NCI-H524 treated with DMSO at 0.1 percent for 48 hours (cell line): ENCODE measurements at places on chromosomes 5 and 9.

DNA sequence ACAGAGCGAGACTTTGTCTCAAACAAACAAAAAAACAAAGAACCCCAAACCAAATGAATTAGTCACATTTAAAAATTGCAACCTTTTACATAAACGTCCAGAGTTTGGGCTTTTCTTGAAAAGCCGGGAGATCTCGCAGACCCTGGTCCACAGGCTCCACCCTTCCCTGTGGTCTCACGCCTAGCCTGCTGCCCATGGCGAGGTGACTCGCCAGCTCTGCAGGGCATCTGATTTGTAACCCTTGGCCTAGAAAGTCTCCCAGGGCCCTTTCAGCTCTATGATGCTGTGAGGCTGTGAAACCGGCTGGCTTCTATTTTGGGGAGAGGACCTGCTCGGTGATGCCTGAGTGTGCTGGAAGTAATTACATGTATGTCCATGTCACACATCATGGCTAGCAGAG lies 44.7 kb upstream of the PHYKPL start:
- no peak for DNase-seq

GRCh38 chr5:102279711-102280110 lies 16.4 kb downstream of the SLCO4C1 start:
- DNase-seq, result no peak

GRCh38 chr5:124057724-124058231 lies 545.8 kb downstream of the CSNK1G3 start:
- DNase-seq, result no peak

DNA sequence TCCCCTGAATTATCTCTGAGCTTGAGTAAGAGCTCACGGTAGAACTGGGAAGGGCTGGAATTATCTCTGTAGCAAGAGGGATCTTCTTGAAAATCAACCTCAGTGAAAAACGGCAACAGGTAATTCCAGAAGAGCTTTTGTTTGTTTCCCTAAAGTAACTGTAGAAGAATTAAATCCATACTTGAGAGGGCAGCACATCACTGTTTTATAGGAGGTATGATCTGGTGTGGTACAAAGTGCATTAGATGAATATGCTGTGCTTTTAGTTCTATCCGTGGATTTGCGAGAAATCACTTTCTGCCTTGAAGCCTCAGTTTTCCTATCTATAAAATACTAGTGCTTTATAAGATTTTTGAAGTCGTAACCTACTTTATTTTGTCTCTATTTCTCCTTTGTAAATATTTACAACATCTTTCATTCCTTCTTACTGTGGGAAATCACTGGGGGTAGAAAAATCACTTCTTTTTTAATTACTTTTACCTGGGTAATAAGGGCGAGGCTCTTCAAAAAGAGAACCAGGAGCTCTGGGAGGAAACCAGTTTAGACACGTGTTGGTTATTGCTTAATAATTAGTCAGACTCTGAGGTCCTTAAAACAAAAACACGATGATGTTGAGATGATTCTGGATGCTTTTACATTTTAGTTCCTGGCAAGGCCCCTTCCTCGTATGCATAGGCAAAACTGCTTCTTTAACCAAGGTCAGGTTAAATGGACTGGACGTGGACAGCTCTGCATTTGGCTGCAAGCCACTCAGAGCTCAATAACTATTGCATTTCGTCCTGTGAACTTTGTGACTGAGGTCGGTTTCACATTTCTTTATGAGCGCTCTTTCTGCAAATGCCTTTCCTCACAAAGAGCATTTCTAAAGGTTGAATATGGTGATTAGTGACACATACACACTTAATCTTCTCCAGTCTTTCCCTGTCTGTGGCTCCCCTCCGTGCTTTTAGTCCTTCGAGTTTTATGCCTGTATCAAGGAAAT lies 376.1 kb downstream of the BRINP1 start:
- no peak for DNase-seq

DNA sequence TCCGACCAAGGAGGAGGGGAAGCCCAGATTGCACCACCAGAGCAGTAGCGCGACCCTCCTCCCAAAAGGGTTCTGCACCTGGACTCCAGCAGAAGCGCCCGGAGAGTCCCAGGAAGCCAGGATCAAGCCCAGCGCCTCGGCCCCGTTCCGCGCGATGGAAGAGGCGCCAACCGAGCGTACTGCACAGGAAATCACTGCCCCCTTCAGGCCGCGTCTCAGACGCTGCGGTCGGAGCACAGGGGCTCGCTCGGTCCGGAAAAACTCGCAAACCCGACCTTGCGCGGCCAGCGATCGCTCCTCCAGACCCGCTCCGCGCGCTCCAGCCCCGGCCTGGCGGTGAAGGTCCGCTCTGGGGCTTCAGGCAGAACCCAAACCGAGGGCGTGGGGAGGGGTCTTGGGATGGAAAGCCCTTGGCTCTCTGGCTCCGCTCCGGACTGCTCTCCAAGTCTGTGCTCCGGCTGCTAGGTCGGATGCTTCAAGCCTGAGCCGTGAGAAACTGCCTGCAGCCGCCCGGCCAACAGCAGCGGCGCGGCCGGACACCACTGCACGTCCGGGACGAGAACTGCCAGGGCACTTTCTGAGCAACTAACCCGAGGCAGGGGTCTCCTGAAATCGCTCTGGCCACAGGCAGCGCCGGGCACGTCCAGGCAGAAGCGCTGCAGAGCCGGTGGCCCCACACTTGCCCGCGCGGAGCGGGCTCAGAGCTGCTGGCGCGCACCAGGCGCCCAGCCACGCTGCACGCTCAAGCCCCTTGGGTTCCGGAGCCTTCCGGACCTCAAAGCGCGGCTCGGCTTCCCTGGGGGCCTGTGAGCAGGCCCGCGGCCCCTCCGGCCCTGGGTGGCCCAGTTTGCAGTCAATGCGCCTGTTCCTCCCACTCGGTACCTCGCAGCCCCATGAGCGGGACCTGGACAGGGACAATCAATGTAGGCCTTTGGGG lies 1.3 kb downstream of the GABBR2 start:
- peak; percentile 70 for DNase-seq

GRCh38 chr5:174785120-174785680 lies 60.8 kb downstream of the MSX2 start:
- DNase-seq, result no peak

DNA sequence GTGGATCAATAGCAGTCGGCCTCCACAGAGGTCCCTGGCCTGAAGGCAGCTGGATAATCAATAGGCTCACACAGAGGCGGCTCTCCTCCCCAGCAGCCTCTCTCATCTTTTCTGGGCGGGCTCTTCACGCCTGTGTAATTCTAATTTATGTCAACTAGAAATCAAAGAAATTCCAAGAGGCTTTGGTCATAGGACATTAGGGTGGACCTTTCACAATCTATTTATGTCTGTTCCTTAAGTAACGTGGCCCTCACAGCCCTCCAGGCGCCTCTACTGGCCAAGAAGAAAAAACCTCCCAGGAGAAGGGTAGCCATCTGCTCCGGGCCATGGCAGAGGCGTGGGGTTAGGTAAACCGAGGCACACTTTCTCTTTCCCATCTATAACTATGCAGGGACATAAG lies 205.1 kb upstream of the EFNA5 start:
- DNase-seq, result no peak

DNA sequence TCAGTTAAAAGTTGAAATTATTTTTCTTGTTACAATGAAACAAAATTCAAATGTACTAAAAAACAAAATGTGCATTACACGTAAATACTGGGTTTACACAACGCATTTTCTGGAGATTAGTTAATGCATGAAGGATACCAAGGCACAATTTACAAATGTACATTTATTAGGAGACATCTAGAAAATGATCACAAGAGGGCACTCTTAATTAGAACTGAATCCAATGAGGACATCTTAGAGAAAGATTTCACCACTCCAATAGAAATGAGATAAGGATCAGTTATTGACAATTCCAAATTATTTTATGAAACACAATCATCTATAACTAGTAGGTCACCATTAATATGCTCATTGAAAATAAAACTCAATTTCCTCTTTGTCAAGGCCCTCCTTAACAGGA lies 36.6 kb upstream of the CDH12 start:
- DNase-seq, result peak; percentile 23

GRCh38 chr5:111853748-111854147 lies 96.8 kb upstream of the NREP start:
- DNase-seq, result no peak

GRCh38 chr9:88421348-88421747 lies 33.1 kb downstream of the SPIN1 start:
- DNase-seq, result no peak

GRCh38 chr9:29285818-29286217 lies 1712.5 kb upstream of the C9orf72 start:
- no peak for DNase-seq

- no peak for DNase-seq
Measured at GRCh38 chr5:15483351-15484097, 16.5 kb upstream of the FBXL7 start.

- no peak for DNase-seq
Measured at GRCh38 chr5:169657127-169657526, 20.1 kb downstream of the DOCK2 start.

DNA sequence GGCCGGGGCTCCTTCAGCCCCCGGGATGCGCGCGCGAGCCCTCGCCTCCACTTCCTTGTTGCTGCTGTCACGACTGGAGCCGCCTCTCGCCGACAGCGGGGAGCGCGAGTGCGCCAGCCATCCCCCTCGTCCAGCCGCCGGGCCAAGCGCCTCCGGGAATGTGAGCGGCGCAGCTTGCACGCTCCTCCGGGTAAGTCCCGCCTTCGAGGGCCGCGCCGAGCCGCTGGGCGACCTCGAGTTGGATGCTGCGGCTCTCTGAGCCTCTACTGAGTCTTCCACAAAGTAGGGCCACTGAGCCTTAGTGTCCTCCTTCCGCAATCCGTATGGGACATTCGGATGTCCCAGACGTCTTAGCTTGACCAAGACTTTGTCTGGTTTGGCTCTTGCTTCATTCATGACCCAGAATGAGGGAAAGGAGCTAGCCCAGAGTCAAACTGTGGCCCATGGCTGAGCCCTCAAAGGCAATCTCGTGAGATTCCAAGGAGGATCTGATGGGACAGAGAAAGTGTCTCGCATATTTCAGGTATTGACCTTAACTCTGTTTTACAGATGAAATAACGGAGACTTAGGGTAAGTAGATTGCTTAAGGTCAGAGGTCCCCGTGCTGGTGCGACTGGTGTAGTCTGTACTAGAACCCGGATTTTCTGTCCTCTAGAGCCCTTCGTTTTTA lies 586 bp downstream of the HMGXB3 start:
- DNase-seq, result no peak

GRCh38 chr9:103078581-103078980 lies 83.4 kb downstream of the CYLC2 start:
- DNase-seq, result no peak

GRCh38 chr9:87665505-87665904 lies 60.4 kb upstream of the CTSL start:
- no peak for DNase-seq

DNA sequence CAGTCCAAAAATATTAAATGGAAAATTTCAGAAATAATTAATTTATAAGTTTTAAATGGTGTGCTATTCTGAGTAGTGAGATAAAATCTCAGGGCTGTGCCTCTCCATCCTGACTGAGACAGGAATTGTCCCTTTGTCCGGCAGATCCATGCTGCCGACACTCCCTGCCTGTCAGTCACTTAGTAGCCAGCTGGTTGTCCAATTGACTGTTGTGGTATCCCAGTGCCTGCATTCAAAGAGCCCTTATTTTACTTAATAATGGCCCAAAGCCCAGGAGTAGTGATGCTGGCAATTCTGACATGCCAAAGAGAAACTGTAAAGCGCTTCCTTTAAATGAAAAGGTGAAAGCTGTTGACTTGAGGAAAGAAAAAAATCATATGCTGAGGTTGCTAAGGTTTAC lies 157.5 kb downstream of the ENC1 start:
- no peak for DNase-seq

DNA sequence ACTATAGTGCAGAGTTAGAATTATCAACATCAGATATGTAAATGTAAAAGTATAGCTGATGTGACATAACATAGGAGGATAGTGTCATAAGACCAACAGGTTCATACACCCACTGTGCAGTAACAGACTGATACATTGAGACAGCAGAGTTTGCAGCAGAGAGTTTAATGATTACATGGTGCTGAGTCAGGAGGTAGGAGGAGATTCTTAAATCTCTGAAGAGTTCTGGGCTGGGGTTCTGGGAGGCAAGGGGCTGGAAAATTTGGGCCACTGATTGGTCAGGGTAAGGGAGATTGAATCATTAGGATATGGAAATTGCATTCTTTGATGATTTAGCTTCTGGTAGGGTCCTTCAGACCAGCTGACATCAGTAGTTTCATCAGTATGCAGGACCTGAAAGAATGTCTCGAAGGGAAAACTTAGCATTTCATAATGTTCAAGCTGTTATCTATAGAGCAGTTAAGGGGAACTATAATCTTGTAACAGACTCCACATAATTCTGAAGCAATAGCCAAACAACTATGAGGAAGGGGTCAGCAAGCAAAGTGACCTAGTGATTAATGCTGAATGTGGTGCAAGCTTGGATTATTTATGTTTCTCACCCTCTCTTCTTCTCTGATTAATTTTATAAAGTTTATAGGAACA lies 35.6 kb downstream of the CCL28 start:
- no peak for DNase-seq

DNA sequence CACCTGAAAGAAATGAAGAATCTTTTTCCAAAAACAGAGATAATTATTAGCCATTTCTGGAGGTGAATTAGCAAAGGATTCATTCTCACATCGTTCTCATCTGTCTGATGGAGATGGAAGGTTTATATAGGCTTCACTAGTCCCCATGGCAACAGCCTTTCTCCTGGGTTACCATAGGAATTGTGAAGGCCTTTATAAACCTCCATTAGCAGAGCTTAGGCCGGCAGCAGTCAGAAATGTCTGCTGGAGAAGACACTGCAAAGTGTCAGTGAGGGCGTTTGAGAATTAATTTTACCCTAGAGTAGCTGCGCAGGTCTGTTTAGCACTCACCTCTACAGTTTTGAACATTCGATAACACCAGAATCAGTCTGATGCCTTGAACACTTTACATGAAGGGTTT lies 290.4 kb upstream of the NR4A3 start:
- no peak for DNase-seq

- DNase-seq, result no peak
Measured at GRCh38 chr5:61350535-61350934, 18.5 kb downstream of the ZSWIM6 start.

GRCh38 chr9:129377931-129378661 lies 200.0 kb upstream of the IER5L start:
- no peak for DNase-seq

DNA sequence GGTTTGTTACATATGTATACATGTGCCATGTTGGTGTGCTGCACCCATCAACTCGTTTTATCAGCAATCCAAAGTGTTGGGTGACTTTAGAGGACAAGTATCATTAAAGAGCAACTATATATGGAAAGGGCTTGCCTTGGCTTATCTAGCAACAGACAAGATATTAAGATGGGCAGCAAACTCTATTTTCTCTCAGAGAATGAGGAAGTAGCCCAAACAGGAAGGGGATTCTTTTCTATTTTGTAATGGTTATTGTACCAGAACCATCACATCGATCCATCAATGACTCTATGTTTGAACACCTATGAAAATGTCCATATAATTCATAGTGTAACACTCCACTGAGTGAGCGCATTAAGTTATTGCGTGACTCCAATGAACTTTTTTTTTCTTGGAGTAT lies 260.1 kb upstream of the SLC24A2 start:
- DNase-seq, result no peak

- DNase-seq, result no peak
Measured at GRCh38 chr5:40955313-40955712, 46.0 kb downstream of the C7 start.
